ENCODE measurements at places on chromosomes 16 and 17.

DNA sequence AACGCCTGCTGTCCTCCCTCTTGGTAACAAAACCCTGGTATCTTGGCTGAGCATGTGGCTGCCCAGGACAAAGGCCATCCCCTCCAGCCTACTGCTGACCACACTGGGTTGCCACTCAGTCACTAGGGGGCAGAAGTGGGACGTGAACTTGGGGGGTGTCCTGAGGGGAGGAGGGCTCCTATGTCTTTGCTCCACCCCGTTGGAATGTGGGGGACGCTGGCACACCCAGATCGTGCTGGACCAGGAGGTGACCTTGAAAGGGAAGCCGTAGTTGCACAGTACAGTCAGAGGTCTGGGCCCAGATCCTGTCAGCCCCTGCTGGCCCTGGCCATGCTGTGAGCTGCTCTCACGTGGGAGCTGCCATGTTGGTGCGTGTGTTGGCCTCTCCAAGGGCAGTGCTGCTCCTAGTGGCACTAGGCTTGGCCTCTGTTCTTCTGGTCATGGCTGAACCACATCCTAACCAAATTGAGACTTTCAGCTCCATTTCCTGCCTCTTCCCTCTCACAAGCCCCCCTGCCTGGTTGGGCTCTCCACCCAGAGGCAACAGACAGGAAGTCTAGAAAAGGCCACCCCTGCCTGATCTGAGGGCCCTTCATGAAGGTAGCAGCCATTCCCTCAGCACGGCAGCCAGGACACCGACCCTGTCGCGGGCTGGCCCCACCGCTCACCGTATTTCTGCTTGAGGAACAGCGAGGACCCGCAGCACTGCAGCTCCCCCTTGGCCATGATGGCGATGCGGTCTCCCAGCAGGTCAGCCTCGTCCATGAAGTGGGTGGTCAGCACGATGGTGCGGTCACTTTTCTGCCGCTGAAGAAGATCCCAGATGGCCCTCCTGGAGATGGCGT, 29.0 kb upstream of the RNPS1 start:
- DNase-seq = no peak

- no peak for DNase-seq
Observed at GRCh38 chr16:14494396-14494966, 135.6 kb downstream of the PARN start.

DNA sequence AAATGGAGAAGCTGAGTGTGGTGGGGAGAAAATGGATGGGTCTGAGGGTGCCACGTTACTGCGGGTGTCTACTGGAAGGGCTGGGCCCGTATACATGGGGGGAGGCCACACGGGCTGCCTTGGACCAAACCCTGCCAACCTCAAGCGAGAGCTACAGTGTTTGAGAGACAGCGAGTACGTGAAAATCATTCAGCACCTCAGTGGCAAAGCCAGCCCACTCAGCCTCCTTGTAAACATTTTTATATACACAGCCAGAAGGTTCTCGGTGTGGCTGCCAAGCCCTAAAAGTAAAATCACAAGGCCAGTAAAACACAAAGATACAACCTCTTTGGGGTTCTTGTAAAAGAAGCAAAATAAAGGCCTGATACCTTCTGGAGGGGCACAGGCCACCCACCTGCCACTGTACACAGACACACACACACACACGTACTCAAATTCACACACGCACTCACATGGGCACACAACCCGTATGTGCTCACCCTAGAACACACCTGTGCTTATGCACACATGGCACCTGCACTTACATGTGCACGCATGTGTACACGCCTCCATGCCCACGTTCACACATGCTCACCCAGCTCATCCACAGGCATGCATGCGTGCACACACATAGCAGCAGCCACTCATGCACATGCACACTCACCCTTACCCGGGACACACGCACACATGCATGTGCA, 102.8 kb downstream of the GSG1L start:
- DNase-seq = no peak

DNA sequence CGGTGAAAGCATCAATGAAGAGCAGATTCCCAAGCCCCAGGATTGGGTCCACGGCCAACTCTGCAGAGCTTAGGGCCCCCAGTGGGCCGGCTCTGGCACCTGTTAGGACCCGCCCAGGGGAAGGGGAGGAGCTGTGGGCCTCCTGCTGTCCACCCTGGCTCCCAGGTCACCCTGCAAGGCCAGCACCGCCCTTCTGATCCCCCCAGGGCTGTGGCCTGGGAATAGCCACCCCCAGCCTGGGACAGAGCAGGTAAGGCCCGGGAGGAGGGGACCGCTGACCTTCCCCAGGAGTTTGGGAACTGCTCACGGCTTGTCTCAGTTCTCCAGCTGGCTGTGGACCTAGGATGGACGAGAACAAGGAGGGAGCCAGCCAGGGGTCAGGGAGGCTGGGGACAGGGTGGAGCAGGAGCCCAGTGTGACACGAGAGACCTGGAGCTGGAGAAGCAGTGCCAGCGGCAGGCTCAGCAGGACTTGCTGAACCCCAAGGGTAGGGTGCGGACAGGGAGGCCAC, 39.3 kb upstream of the SLC38A10 start:
- no peak for DNase-seq

DNA sequence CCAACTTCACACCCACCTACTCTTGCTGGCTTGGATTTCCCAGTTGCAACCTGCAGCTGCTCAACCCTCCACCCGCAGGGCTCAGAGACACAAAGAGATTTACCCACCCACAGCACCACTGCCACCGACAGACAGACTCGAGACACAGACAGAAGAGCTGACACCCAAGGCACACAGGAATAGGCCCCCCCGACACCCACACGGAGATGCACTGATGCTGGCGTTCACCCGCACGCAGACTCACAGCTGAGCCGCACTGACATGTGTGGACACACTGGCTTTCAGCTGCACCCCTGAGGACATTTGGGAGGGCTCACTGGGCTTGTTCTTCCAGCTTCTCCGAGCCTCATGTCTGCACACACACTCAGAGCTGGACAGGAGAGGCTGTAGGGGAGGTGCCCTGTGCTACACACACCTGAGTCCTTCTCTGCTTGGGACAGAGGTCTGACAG, 8.2 kb downstream of the STX1B start:
- no peak for DNase-seq

GRCh38 chr16:3490911-3491629, 4.2 kb downstream of the C16orf90 start:
- peak; percentile 74 for DNase-seq

- DNase-seq = no peak
Observed at GRCh38 chr16:86584071-86584685, 5.8 kb downstream of the FOXL1 start.

GRCh38 chr17:78421534-78422266, 43.3 kb downstream of the PGS1 start:
- DNase-seq = peak; percentile 65

DNA sequence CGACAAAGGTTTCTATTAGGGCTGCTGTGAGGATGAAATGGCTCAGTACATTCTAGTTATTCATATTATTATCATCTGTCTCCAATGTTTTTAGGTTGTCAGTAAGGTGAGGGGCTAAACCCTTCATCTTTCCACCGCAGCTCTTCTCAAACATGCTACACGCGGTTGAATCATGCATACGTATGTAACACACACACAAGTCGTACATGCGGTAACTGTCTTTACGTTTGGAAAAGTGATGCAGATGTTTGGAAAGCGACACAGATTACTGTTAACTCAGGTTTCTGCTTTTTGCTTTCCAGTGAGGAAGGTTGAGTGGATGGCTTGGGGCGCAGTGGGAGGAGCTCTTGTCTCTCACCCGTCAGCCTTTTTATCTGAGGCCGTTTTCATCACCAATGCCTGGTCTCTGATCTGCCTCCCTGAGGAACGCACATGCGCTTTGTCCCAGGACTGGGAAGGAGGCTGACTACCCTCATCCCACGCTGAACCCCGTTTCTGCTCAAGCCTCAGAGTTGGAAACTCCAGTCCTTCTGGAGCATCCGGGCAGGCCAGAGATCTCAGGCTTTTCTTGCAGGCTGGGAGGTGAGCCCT, 3.2 kb upstream of the FOXL1 start:
- DNase-seq = no peak

DNA sequence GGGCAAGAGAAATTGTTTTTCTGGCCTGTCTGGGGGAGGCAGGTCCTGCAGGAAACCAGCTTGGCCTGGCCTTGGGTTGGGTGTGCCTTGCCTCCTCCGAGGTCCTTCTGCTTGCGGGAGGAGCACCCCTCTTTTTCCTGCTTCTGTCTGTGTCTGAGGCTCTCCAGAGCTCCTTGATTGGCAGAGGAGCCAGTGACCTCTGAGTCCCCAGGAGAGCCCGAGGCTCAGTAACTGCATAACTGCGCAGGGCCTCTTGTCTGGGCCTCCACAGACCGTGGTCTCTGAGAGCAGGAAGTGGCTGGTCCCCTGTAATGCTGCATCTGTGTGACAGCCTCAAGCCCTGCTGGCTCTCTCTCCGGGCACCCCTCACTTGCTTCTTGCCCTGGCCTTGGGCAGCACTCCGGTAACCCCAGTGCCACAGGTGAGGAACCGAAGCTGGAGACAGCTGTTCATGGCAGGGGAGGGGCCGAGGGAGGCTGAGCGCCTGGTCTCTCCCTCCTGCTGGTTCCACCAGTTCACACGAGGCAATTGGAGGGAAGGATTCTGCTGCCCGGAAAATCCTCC, 1.6 kb downstream of the CAPN15 start:
- no peak for DNase-seq

DNA sequence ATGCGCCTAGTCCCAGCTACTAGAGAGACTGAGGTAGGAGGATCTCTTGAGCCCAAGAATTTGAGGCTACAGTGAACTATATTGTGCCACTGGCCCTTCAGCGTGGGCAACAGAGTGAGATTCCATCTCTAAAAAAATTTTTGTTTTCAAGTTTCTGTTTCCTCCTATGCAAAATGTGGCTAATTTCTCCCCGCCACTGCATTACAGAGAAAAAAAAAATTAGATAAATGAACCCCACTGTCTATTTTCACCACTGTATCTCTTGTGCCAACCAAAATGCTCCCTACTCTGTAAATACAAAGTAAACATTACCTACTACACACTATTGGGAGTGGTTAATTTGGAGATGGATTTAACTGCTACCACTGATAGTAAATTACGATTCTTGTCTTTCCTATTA, 2.0 kb downstream of the MARF1 start:
- DNase-seq = no peak

GRCh38 chr16:71337631-71338030, 20.9 kb upstream of the CALB2 start:
- no peak for DNase-seq

Data from NCI-H774 (cell line).